ENCODE measurements at places on chromosomes 11 and 22. TPM values are rescaled to one million over a fixed set of nuclear protein-coding genes. Genes with fewer than 3 reads are reported as not detected.

DNA sequence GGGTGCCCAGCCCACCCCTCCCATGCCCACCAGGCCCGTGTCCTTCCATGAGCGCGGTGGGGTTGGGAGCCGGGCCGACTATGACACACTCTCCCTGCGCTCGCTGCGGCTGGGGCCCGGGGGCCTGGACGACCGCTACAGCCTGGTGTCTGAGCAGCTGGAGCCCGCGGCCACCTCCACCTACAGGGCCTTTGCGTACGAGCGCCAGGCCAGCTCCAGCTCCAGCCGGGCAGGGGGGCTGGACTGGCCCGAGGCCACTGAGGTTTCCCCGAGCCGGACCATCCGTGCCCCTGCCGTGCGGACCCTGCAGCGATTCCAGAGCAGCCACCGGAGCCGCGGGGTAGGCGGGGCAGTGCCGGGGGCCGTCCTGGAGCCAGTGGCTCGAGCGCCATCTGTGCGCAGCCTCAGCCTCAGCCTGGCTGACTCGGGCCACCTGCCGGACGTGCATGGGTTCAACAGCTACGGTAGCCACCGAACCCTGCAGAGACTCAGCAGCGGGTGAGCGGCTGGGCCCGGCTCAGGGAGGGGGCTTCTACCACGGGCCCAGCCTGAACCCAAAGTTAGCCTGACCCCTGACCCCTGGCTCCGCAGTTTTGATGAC is 3.0 kb downstream of the PKP3 start:
- H3K4me3 ChIP-seq, result no peak overlapping the region
- H3K27me3 ChIP-seq, result peaks cover 1% of the 10 kb centered on the region
- DNase-seq, result no peak
- no peak overlapping the region for H3K27ac ChIP-seq
- H3K4me1 ChIP-seq, result no peaks in the 10 kb centered on the region

GRCh38 chr11:42779555-42779954 is 532.2 kb upstream of the API5 start:
- no peaks in the 10 kb centered on the region for H3K27me3 ChIP-seq
- no peaks in the 10 kb centered on the region for H3K36me3 ChIP-seq
- H3K4me3 ChIP-seq, result no peak overlapping the region
- no peak for DNase-seq

Gene MUC2
- total RNA-seq, result not detected

Gene TTC28
- total RNA-seq, result 55.6 TPM

GRCh38 chr11:19400296-19400695 is 159.6 kb upstream of the E2F8 start:
- peaks cover 6% of the 10 kb centered on the region for H3K36me3 ChIP-seq
- H3K27me3 ChIP-seq, result peaks cover 2% of the 10 kb centered on the region
- no peak for DNase-seq
- H3K4me1 ChIP-seq, result peaks cover 32% of the 10 kb centered on the region
- H3K4me3 ChIP-seq, result no peak overlapping the region

Gene SLC25A18
- total RNA-seq, result 6.4 TPM

Gene NXPE4
- total RNA-seq, result not detected

GRCh38 chr11:68655806-68656205 is 28.5 kb upstream of the GAL start:
- no peak overlapping the region for H3K27ac ChIP-seq
- peaks cover 15% of the 10 kb centered on the region for H3K36me3 ChIP-seq
- no peak for DNase-seq
- no peak overlapping the region for H3K4me3 ChIP-seq
- H3K27me3 ChIP-seq, result peaks cover 2% of the 10 kb centered on the region
- H3K4me1 ChIP-seq, result peaks cover 5% of the 10 kb centered on the region

- H3K27me3 ChIP-seq, result peaks cover 4% of the 10 kb centered on the region
- peaks cover 17% of the 10 kb centered on the region for H3K36me3 ChIP-seq
- DNase-seq, result peak; percentile 48
- H3K4me3 ChIP-seq, result peak overlapping the region; percentile 72
- H3K4me1 ChIP-seq, result peaks cover 31% of the 10 kb centered on the region
- H3K27ac ChIP-seq, result peak overlapping the region; percentile 68
Observed at GRCh38 chr11:134762248-134763029, 350.4 kb upstream of the B3GAT1 start.

Gene ZP1
- not detected for total RNA-seq

- no peak for DNase-seq
- peaks cover 5% of the 10 kb centered on the region for H3K36me3 ChIP-seq
- no peak overlapping the region for H3K4me3 ChIP-seq
- H3K27me3 ChIP-seq, result peaks cover 2% of the 10 kb centered on the region
Observed at GRCh38 chr22:36729321-36729720, 25.8 kb upstream of the CACNG2 start.

GRCh38 chr11:44581246-44581645 is 15.8 kb downstream of the CD82 start:
- H3K4me3 ChIP-seq, result no peak overlapping the region
- peaks cover 2% of the 10 kb centered on the region for H3K27me3 ChIP-seq
- H3K27ac ChIP-seq, result no peak overlapping the region
- DNase-seq, result no peak
- no peaks in the 10 kb centered on the region for H3K4me1 ChIP-seq
- peaks cover 5% of the 10 kb centered on the region for H3K36me3 ChIP-seq

DNA sequence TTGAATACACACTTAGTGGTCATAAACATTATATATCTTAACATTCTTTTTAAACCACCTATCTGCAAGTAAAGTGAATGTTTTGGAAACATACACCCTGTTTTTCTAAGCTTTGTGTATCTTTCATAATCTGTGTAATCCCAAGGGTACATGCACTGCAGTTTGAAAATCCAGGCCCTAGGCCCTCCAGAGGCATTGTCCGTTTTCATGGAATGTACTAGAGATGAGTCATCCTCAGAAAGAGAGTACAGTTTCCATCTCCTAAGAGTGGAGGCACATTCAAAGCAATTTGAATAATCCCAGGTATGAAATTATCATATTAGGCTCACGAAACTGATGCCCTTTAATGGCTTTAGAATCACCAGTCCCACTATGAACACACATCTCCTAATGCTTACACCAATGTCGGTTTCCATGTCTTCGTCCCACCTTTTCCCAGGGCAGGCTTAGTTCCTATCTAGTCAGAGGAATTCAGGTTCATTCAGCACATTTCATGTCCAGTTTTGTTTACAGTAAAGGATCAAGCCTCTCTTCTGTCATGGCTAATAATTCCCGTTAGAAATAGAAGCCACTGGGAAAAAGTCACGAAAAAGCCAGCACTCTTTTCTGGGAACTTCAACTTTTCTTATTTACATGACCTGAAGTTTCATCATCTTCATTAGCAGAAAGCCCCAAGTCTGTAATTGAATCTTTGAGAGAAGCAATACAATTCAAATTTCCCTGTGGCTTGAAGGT is 39.5 kb upstream of the CD44 start:
- no peak overlapping the region for H3K27ac ChIP-seq
- H3K36me3 ChIP-seq, result peaks cover 5% of the 10 kb centered on the region
- no peaks in the 10 kb centered on the region for H3K4me1 ChIP-seq

DNA sequence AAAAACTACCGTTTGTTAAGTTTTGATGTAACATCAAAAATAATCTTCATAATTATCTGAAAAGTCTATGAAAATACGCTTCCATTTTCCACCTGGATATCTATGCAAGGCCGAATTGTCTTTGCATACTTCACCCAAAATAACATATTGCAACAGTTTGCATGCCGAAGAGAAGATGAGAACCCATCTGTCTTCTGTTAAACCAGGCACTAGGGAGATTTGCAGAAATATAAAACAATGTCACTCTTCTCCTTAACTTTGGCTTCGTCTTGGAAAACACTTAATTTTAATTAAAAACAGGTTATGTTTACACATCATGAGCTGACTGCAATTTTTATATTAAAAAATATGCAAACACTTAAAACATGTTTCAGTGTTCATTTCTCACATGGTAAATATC is 1325.8 kb downstream of the TBC1D22A start:
- no peak overlapping the region for H3K4me3 ChIP-seq
- peaks cover 6% of the 10 kb centered on the region for H3K27me3 ChIP-seq
- peaks cover 5% of the 10 kb centered on the region for H3K36me3 ChIP-seq
- DNase-seq, result no peak

Measured in glutamatergic neuron (in vitro differentiated cells).